ENCODE measurements at places on chromosomes 4 and X.

DNA sequence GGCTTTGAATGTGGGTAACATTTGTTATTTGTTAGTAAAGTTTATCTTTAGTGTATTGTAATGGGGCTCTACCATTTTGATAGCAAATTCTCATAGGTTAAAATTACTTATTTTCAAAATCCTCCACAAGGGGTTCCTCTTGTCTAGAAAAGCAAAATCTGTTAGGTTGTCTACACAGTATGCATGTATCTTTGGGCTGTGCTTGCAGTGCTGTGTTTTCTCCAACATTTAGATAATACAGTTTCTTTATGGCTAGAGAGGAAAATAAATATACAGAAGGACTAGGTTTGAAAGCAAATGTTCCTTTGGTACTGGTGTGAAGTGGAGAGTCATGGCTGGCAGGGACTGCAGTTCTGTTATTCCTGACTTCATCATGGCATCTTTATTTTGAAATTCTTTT is 40.3 kb downstream of the POLR2B start:
- no peak for DNase-seq

DNA sequence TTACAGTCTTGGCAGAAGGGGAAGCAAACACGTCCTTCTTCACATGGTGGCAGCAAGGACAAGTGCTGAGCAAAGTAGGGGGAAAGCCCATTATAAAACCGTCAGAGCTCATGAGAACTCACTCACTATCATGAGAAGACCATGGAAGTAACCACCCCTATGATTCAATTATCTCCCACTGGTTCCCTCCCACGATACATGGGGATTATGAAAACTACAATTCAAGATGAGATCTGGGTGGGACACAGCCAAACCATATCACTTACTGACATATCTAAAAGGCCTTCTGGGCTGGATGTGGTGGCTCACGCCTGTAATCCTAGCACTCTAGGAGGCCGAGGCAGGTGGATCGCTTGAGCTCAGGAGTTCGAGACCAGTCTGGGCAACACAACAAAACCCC is 117.1 kb upstream of the USP9X start:
- no peak for DNase-seq

GRCh38 chr4:181148470-181148869 is 1094.7 kb upstream of the TENM3 start:
- DNase-seq: no peak

GRCh38 chr4:99029018-99029735 is 33.7 kb downstream of the METAP1 start:
- no peak for DNase-seq

- DNase-seq: no peak
Observed at GRCh38 chrX:20143561-20143960, 1.9 kb upstream of the EIF1AX start.

DNA sequence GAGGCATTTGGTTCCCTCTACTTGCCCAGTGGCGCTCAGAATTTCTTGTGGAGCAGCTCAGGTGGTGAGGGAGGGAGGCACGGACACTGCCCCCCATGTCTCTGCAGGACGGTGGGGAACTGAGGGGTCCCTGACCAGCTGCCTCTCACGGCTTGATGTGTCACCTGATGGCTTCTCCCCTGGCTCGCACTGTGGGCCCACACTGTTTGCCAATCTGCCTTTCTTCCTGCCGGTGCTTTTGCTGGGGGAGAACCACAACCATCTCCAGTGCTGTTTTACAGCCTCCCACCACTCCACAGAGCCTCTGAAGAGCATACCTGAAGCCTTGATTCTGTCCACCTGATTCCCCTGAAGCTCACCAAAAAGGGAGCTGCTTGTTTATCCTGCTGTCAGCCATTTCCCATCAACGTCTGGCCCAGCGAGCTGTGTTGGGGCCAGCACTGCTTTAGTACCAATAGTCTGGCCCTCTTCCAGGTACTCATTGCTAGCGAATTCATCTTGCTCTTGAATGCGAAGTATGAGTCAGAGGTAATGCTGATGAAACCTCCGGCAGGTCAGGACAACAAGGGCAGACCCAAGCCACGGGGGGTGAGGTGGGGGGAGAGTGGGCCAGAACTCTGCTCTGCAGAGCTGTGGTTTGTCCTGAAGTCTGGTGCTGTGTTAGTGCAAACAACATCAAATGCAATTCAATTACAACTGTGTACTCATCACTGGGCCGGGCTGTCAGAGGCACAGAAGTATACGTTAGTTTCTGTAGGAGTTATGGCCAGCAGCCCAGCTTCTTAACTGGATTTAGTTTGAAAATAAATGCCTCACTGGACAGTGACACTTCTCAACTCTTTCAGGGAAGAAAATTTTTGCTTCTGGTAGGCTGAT is 208.3 kb upstream of the JADE1 start:
- DNase-seq: peak; percentile 21

DNA sequence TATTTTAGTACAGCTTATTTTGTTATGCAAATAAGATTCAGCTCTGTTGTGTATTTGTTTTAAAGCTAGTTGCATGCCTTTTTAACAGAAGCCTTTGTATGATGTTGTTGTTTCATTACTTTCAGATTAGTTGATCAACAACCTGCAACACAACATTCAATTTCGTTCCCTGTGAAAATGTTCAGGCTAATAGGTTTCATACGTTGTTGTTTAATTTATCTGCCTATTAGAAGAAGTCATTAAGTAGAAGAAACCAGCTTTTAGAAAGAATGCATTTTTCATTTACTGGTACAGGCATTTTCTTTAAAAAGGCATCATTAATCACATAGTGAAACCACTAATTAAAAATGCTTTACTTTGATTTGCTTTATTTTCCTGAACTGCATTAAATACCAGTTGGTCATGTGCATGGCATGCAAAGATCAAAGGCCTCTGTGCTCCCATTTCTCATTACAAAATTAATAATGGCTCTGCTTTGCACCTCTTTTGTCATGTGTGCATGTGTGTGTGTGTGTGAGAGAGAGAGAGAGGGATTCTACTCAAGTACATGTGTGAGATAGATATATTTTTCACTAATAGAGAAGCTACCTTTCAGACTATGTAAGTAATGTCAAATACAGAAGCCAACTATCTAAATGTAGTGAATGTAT is 29.2 kb upstream of the CTSO start:
- no peak for DNase-seq

GRCh38 chr4:99383833-99384392 is 31.4 kb upstream of the ADH1C start:
- DNase-seq: no peak

DNA sequence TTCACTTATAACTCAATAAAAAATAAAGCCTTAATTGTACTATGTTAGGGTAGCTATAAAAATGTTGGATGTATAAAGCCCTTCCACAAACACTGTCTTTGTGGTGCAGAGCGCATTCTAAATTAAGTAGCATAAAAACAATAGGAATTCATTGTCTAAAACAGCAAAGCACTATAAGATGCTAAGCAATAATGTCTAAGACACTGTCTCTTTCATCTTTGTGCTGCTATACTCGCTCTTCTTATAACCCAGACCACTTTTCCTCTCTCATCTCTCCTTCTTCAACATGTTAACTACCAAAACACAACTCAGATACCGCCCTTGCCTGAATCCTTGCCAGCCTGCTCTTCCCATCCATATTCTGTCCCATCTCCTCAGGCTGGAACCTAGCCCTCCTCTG is 170.0 kb downstream of the CENPC start:
- no peak for DNase-seq

DNA sequence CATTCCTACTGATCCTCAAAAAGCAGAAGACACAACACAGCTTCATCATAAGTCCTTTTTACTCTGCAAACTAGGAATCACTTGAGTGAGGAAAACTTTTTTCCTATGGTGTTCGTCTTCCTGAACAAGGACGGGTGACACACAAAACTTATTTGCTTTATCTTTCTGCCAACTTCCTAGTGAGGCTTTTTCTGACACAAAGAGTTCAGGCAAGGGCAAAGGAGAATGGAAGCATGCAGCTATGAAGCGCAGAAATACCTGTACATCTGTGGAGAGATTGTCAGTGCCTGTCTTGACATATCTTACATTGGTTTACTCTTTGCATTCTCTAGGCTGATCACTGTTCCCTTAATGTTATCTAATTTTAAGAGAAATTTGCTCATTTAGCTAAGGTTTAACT is 548.0 kb upstream of the IGFBP7 start:
- no peak for DNase-seq

DNA sequence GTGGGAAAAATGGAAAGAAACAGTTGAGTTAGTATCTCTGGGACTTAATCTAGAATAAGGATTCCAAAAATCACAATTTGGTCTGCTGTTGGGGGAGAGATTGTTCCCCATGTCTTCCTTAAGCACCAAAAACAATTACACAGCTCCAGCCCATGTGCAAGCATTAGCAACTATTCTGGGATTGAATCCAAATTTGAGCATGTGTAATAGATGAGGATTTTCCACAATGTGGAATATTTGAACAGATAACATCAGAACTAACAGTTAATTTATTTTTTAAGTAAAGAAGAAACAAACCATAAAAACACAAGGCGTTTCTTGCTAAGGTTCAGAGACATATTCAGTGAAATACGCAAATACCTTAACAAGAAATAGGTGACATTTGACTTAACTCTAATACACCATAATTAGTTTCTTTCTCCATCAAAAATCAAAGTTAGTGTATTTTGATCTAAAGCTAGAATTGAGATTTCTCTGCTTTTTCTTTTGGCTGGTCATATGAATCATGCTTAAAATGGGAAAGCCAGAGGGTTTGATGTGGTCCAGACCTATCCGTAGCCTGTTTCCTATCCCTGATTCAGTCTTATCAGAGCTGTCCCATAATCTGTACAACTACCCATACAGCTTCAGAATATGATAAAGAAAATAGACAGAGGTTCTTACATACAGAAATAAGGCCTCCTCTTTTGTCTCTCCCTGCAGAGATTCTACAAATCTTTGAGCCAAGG is 413.4 kb downstream of the PACRGL start:
- no peak for DNase-seq

GRCh38 chrX:45070116-45071007 is 130.3 kb downstream of the DIPK2B start:
- DNase-seq: no peak

DNA sequence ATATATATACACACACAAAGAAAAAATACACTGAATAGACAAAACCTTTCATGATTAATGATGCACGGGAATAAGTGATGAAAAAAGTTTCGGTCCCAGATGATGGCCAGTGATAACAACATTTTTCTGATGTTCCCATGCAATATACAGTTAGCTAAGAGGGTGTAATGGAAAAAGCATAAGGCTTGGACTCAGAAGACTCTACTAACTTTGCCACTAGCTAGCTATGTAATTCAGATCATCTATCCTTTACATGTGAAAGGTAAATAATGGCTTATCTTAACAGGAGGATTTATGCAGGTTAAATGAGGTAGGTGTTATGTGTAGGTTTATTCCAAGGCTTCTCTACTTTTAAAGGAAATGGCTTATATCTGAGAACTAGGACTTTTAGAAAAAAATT is 4.3 kb downstream of the RPS3A start:
- no peak for DNase-seq

DNA sequence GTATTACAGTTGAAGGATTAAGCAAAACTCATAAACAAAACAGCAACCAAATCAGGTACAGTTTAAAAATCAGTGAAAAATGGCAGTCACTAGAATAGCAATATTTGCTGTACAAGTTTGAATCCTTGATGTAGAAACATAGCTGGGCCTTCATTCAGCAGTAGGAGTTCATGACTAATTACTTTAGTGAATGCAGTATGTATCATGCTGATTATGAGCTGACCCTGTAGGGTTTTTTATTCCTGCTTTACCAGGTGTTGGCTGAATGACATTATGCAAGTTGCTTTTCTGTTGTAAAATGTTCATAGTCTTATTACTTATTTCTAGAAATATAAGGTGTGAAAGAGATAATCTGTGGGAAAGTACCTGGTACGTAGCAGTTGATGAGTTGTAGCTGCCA is 179.6 kb downstream of the CCSER1 start:
- no peak for DNase-seq

GRCh38 chr4:10203851-10204250 is 87.3 kb upstream of the WDR1 start:
- no peak for DNase-seq

- DNase-seq: no peak
Observed at GRCh38 chr4:129326571-129327460, 230.9 kb downstream of the C4orf33 start.

DNA sequence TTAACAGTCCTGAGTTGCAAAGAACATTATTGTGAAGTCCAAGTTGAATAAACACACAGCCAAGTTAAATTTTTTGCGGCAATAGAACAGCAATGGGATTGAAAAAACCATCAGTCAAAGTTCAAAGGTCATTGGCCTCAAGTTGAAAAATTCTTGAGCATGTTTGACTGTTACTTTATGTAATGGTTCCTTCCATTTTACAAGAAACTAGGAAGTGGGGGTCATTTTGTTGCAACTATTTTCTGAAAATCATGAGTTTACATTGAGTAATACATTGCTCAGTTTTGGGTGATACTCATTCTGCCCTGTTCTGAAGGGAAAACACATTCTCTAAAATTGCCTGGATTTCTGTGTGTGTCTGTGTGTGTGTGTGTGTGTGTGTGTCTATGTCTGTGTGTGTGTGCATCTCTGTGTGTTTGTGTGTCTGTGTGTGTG is 5.2 kb upstream of the IRF2 start:
- no peak for DNase-seq

DNA sequence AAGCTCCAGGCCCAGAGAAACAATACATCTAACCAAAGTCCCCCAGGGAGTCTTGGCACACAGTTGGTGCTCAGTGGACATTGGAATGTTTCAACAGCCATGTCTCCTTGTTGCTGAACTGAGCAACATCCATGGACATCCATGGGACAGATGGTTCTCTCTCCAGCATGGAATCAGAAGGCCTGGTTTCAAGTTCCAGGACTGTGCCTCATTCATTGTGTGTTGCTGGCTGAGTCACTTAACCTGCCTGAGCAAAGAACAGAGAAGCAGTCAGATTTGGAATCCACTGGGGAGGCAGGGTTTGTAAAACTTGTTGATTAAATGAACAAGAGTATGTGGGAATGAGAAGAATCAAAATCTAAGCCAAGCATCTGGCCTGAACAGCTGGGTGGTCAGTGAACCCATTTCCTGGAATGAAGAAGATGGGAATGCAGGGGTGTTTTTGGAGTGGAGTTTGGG is 147.9 kb downstream of the CHIC2 start:
- DNase-seq: no peak

- DNase-seq: no peak
Observed at GRCh38 chrX:154307202-154307601, 11.6 kb downstream of the TKTL1 start.

DNA sequence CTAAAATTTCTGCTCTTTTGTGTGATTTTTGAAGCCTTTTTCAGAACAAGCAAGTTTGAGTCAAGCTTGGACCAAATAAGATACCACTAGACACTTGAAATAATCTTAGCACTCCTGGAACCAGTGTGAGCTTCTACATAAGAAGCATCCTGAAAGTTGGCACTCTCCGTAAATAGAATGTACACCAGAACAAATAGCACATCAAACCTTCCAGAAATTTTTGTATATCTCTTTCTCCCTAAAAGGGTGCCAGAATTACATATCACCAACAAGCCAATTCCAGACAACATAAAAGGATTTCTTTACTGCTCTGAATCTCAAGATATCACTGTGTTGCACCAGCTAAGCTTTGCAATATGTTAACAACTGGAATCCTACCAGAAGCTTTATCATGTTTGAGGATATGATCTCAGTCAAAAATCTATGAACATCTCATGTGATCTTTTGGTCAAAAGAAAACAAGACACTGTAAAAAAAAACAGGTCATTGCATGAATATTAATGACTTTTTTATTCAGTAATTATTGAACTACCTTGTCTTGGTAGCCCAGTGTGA is 117.2 kb downstream of the PRSS12 start:
- DNase-seq: no peak
